ENCODE measurements at places on chromosomes 2 and 18.

DNA sequence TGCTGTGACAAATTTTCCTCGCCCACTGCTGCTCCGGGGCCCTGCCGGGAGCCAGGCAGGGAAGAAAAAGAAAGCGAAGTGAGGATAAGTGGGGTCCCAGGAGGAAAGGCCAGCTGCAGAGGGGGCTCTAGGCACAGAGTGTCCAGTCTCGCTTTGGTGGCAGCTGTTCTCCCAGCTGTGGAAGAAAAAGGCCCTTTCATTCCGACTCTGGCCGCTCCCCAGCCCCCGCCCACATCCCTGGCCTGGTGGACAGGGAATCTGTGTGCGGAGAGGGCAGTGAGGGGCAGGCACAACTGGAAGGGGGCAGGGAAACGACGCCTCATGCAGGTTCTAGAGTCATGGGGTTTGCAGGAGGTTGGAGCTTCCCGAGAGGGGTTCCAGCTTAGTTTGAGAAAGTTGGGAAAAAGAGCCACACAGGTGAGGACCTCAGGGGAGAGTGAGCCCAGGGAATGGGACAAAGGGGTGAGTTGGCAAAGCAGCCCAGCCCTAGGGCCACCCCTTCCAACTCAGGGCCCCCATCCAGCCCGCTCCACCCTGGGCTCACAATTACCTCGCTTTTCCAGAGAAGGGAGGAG lies 1.8 kb downstream of the RTKN start:
- no peak for DNase-seq

DNA sequence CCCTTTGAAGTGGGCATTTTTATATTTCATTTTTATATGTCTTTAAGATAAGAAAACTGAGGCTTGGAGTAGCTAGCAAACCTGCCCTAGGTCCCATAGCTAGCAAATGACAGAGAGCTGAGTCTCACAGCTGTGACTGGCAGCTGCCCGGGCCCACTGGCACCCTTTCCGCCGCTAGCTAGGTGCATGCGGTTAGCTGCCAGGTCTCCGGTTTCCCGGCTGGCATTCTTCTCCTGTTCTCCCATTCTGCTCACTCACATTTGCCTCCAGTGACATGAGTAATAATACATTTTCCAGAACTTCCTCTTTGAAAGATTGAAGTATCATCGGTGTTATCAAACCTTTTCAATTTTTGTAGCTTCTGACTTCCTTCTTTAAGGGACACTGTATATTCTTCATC lies 38.7 kb downstream of the MTCL1 start:
- DNase-seq, result no peak

- no peak for DNase-seq
Observed at GRCh38 chr2:150480241-150480640, 7.2 kb downstream of the RND3 start.

- DNase-seq, result no peak
Observed at GRCh38 chr2:157333304-157334047, 7.9 kb upstream of the ERMN start.

GRCh38 chr2:233326500-233326899 lies 18.9 kb downstream of the SAG start:
- DNase-seq, result no peak

- no peak for DNase-seq
Observed at GRCh38 chr2:177129610-177130009, 83.0 kb upstream of the HNRNPA3 start.

GRCh38 chr2:71892423-71892730 lies 255.3 kb downstream of the CYP26B1 start:
- DNase-seq, result no peak

DNA sequence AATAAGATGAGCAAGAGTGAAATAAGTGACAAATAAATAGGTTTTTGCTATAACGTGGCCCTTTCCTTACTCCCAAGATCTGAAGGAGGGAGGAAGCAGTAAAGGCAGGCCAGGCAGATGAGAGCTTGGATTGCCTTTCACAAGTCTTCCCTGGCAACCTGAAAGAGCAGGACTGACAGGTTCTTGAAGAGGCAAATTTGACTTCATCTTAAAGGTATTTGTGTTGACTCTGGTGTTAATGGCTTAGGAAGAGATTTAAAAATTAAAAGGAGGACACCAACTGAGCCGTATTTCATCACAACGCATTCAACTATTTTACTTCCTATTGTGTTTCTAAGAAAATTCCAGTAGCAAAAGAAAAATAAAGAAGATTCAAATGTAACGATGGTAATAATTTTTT lies 3.2 kb downstream of the STRN start:
- DNase-seq, result no peak

GRCh38 chr18:9362869-9363268 lies 28.3 kb downstream of the TWSG1 start:
- DNase-seq, result no peak

DNA sequence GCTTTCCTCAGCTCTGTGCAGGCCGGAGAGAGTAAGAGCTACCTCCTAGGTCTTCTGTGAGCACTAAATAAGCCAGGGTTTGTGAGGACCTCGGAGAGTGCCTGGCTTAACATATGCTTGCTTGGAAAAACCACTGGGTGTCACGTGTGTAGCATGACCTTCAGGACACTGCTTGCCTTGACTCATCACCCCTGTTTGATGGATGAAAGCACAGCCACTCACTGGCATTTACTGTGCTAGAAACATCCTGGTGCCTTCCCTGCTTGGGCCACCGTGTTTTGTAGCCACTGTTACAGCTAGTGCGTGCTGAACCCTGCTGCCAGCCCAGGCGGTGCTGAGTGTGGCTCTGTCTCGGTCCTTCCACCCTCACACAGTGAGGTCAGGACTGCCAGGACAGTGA lies 34.8 kb upstream of the ITM2C start:
- no peak for DNase-seq

GRCh38 chr2:100207411-100207885 lies 65.1 kb upstream of the AFF3 start:
- DNase-seq, result no peak

GRCh38 chr2:54370405-54371104 lies 85.6 kb upstream of the SPTBN1 start:
- DNase-seq, result no peak

- DNase-seq, result no peak
Observed at GRCh38 chr2:17805717-17806363, 10.4 kb upstream of the MSGN1 start.

DNA sequence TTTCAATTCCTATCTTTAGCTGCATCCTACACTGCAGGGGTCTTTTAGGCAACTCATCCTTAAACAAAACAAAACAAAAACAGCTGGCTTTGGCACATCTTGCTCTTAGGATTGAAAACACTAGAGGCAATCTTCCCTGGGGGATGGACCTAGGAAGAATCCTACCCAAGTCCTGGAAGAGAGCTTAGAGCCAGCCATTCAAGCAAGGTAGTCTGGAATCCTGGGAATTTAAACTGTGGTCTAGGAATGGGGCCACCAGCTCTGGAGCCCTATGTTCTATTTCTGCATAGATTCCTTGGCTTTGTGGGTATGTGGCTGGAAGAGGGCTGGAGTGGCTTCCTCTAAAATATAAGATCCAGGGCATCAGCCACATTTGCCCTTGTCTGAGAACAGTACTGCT lies 27.7 kb downstream of the MYL1 start:
- no peak for DNase-seq

DNA sequence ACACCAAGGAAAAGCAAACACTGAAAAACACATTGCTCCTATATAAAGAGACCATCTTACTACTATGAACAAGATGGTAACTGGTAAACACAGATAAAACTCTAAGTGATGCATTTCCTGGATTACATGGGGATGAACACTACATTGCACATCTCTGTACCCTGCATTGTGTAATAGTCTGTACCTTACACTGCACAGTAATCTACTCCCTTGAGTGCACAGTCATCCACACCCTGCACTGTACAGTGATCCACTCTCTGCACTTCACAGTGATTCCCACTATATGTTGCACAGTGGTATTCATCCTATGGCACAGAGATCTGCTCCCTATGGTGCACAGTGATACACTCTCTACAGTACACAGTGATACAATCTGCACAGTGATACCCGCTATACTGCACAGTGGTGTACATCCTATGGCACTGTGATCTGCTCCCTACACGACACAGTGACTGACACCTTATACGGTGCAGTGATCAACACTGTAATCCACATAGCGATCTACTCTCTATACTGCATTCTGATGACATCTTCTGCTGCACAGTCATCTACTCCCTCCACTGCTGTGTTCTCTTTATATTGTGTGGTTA lies 462.2 kb upstream of the RGPD4 start:
- no peak for DNase-seq
